Diencephalon (tissue), 1 donor: ENCODE measurements at places on chromosomes 3 and 15. TPM values are rescaled to one million over a fixed set of nuclear protein-coding genes. Genes with fewer than 3 reads are reported as not detected.

Gene ADAMTSL3
- total RNA-seq, result 2.3 TPM

Gene ANKRD34C
- total RNA-seq, result 0.92 TPM

Gene TMEM212
- not detected for total RNA-seq

Gene ANKUB1
- 4.2 TPM for total RNA-seq

Gene TGM4
- not detected for total RNA-seq
